AG04449 (cell line): ENCODE measurements at places on chromosomes 4 and X.
A peak's percentile ranks its signal among the peaks of the same experiment; 100 is the strongest.

- DNase-seq = no peak
Observed at GRCh38 chrX:119871245-119871598, 311 bp downstream of the RNF113A start.

DNA sequence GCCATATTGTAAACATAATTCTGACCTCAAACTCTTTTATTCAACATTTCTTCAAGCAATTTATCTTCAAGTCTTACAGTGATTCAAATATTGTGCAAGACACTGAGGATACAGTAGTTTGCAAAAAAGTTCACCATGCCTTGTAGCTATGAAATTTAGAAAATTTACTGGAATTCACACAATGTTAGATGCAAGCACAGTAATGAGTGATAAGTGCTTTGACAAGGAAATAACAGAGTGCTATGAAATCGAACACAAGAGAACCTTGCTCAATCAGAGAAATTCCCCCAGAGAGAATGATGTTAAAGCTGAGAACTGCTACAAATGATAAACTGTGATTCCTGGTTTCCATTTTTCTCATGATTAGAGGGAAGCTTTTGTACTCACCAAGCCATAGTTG, 952.9 kb downstream of the FAT4 start:
- DNase-seq = peak; percentile 73

- no peak for DNase-seq
Observed at GRCh38 chr4:79528241-79528706, 120.2 kb upstream of the GK2 start.

GRCh38 chrX:7286168-7286837, 138.3 kb upstream of the PUDP start:
- DNase-seq = no peak

- no peak for DNase-seq
Observed at GRCh38 chr4:185341377-185341776, 54.3 kb downstream of the LRP2BP start.

- DNase-seq = no peak
Observed at GRCh38 chrX:140664939-140665338, 44.6 kb upstream of the LINC00632 start.

DNA sequence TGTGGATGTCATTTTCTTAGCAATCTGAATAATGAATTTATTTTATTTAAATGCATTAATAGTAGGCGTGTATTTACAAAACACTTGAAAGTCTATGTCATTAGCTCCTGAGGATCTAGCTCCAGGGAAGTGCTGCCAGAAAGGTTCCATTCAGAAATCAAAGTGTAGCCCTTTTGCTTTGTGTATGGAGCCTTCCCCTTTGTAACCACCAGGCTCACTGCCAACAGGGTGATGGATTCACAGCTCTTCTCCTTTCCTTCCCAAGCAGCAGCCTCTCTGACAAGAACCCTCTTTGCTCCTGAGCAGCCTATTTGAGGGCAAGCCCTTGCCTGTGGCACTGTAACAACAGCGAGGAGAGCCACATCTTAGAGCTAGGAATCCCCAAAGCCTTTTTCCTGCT, 286.0 kb upstream of the RASGEF1B start:
- DNase-seq = no peak

DNA sequence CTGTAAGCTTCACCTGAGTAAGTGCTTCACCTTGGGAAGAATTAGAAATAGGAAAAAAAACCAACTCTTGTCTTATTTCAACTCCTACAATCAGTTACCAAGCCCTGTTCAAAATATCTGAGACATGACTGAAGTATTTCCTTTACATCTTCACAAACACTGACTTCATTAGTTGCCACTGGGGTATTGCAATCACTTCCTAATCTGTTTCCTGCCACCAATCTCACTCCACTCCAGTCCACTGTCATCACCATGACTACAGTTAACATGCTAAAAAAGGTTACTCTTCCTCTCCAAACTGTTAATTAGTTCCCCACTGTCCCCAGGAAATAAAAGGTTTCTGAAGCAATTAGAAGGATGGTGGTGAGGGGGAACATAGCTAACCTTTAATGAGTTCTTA, 3.3 kb upstream of the SUPT20HL1 start:
- no peak for DNase-seq
